Eye (tissue), 1 donor: ENCODE measurements at places on chromosomes 5 and 9.

GRCh38 chr9:29555502-29555901 is 1982.2 kb upstream of the C9orf72 start:
- DNase-seq, result no peak

GRCh38 chr5:179777909-179778308 is 15.9 kb upstream of the LTC4S start:
- no peak for DNase-seq

DNA sequence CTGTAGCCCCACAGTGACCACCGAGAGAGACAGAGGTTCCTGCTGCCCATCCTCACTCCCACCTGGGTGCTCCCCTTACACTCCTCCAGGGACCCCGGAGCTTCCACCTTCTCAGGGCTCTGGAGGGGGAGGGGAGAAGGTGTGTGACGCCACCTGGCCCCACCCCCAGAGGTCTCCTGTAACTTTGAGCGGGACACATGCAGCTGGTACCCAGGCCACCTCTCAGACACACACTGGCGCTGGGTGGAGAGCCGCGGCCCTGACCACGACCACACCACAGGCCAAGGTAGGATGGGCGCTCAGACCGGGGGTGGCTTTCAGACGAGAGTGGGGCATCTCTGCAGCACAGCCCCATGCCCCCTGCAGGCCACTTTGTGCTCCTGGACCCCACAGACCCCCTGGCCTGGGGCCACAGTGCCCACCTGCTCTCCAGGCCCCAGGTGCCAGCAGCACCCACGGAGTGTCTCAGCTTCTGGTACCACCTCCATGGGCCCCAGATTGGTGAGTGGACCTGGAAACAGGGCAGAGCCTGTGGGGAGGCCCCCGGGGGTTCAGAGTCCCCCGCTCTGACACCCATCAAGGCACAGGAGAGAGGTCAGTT is 4.5 kb downstream of the MAMDC4 start:
- no peak for DNase-seq

- DNase-seq, result no peak
Observed at GRCh38 chr9:124482431-124483031, 24.7 kb downstream of the NR5A1 start.

DNA sequence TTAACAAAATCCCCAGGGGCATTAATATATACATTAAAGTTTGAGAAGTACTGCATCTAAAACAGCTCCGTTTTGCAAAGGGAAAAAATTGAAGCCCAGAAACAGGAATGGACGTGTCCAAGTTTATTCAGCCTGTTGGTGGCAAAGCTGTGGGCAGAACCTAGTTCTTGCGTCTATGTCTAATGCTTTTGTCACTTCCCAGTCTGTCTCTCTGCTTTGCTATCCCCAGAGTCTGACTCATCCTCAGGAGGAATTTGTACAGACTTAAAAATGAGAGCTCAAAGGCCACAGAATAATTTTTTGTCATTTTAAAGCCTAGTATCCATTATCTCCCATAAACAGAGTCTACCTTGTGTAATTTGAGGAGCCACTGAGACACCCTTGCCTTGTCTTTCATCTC is 330.9 kb upstream of the GRIA1 start:
- DNase-seq, result no peak

DNA sequence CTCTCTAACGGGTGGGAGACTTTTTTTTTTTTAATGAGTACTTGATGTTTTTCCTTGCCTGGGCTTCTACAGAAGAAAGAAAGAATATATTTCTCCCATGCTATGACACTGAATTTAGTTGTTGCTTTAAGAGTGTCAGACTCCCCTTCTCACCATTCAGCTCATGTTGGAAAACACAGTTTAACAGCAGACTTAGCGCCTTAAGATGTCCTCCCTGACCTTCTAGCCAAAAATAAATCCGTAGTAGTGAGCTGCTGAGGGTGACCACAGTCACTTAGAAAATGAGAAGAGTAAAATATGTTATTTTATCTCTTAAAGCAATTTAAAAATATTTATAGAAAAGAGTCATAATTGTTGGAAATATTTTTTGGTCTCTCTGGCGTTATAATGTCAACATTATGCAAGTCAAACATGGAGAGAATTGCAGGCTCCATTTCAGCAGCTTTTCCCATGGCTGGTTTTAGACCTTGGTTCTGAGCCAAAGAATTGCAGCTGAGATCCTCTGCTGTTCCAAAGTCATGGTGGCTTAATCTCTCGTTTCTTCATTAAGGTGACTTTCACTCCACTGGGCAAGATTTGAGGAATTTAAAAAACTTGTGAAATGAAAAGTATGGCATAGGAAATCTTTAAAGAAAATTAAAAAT is 143.5 kb downstream of the GHR start:
- DNase-seq, result peak; percentile 73

- peak; percentile 68 for DNase-seq
Observed at GRCh38 chr5:59174248-59174844, 591.5 kb downstream of the RAB3C start.
